EH (cell line): ENCODE measurements at places on chromosomes 16 and 17.
A peak's percentile ranks its signal among the peaks of the same experiment; 100 is the strongest.

- no peak for DNase-seq
Observed at GRCh38 chr16:55000595-55000994, 69.9 kb downstream of the IRX5 start.

GRCh38 chr17:39927929-39928857, 661 bp downstream of the LRRC3C start:
- DNase-seq: peak; percentile 23

DNA sequence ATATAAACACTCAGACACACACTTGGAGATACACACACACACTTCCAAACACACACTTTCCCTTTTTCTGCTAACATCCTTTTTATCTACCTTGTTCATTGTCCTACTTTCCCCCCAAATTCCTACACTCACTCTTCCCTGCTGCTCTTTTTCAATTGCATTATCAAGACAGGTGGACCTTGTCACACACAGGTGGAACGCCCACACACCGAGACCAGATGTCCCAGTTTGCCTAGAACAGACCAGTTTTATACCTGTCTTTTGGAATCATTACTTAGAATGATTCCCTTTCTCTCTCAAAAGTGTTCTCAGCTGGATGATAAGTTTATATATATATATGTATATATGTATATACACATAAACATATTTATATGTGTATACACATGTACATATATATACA, 50.7 kb upstream of the ARHGAP44 start:
- DNase-seq: no peak

GRCh38 chr16:80100186-80100585, 440.6 kb upstream of the DYNLRB2 start:
- DNase-seq: no peak

DNA sequence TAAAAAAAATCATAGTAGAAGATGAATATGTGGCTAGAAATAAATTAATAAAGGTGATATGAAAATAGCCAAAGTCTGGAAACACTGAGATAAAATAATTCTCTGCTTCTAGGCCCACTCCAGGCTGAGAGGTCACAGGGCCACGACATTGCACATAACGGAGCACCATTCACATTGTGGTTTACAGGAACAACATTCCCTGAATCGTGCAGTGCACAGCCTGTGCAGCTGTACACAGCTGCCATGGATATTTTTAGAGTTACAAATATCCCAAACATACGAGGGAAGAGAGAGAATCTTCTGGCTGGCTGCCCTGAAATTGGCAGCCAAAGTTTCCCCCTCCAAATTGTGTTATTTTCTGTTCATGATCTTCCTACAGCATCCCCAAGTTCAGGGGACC, 68.8 kb downstream of the GSG1L start:
- no peak for DNase-seq

- DNase-seq: no peak
Observed at GRCh38 chr17:57751348-57751971, 6.4 kb upstream of the CCDC182 start.

DNA sequence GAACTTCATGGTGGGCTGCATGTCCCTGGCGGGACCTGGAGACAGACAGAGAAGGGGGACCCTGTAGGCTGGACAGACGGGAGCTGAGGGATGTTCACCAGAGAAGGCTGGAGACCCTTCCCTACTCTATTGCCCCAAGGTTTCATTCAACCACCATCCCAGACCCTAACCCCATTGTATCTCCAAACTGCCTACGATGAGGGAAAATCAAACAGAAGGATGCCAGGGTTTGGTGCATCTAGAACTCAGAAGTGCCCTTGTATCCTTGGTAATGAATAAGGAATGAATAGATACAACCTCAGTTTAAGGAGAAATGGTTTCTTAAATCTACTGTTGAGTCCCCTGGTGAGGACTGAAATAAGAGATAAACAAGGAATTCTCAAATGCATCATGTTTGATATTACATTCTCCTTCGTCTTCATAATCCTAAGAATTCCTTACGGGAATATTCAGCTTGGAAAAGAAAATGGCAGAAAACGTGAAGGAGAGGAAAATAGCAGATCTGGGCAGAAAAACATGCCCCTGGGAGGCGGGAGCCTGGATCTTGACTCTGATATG, 16.4 kb downstream of the TNS4 start:
- no peak for DNase-seq

DNA sequence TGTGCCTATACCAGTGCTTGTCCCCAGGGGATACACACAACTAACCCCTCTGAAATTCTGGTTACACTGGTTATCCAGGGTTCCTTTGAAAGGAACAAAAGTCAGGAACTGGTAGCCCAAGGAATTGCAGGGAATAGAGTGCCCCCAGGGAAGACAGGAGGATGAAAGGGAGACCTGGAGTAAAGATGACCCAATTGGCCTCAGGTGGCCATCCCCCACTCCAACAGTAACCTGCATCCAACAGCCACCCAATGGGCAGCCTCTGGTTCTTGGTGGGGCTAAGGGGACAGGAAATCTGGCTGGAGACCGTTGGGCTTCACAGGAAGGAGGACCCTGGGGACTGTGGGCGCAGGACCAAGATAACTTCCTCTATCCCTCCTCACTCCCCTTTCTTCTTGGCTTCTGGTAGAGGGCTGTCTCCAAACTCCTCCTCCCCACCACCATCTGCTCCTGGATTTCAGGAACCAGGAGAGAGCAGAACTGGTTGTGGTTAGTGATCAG, 826 bp upstream of the MPO start:
- no peak for DNase-seq

GRCh38 chr17:81160747-81161453, 4.4 kb upstream of the PVALEF start:
- DNase-seq: no peak

DNA sequence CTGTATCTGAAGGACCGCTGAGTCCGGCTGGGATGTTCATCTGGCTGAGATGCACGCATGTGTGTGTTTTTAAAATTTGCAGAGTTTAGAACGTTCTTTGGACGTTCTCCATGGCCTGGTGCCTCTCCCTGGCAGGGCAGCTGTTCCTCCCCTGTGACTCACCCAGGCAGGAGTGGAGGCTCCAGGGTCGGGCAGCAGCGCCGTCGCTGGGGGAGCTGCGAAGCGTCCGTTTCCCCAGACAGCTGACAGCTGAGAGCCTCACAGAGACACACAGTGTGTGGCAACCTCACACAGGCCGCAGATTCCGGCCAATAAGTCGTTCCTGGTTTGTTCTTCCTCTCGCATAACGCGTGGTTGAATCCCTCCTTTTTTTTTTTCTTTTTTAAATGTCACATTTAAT, 80.6 kb downstream of the OR1D5 start:
- DNase-seq: peak; percentile 93

DNA sequence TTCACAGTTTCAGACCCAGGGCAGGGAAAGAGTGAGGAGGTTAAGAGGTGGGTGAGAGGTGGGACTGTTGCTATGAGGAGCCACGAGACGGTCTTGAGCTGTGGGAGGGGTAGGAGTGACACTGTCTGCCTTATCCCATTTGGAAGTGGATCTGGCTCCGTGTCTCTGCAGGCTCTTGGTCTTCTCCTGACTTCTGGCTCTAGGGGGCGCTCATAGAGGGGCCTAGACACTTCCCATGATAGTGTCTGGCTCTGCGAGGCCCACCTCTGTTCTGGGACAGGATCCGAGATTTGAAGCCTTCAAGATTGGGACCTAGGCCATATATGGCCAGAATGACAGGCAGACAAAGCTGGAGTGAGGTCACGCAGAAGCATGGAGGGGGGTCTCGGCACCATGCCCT, 204.5 kb downstream of the GSG1L start:
- DNase-seq: no peak

- DNase-seq: no peak
Observed at GRCh38 chr16:81316176-81316496, 1.4 kb downstream of the GAN start.

- DNase-seq: no peak
Observed at GRCh38 chr16:29903590-29903989, 3.3 kb downstream of the ASPHD1 start.

GRCh38 chr16:67397036-67397801, 3.9 kb upstream of the TPPP3 start:
- no peak for DNase-seq

- no peak for DNase-seq
Observed at GRCh38 chr17:50355336-50355700, 9.4 kb downstream of the XYLT2 start.

DNA sequence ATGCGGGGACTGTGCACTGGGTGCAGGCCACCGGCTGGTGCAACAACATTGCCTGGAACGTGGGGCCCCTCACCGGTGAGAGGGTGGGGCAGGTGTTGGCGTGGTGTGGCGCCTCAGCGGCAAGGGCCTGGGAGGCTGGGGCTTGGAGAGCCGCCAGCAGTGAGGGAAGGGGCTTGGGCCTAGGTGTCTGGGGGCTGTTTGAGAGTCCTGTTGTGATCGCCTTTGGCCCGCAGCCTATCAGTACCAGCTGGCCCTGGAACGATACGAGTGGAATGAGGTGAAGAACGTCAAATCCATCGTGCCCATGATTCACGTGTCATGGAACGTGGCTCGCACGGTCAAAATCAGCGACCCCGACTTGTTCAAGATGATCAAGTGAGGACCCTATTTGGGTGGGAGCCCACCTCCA, 2.6 kb upstream of the TMEM88 start:
- no peak for DNase-seq

GRCh38 chr16:3235856-3236669, 1.1 kb upstream of the ZNF200 start:
- no peak for DNase-seq

DNA sequence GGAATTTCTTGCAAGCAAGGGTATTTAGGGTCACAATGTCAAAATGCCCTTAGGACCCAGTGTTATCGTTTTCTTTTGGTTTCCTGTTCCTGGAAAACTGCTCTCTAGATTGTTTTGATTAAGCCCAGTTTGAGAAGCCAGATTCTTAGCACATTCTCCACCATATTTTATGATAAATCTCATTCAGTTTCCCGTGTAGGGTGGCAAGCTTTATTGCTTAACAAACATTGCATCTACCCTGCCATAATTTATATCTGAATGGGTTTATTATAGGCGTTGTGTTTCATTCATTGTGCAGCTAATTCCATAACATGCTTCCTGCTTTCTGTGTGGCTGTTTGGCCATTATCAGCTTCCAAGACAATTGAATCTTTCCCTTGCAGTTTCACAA, 389.1 kb upstream of the DYNLRB2 start:
- DNase-seq: peak; percentile 48

DNA sequence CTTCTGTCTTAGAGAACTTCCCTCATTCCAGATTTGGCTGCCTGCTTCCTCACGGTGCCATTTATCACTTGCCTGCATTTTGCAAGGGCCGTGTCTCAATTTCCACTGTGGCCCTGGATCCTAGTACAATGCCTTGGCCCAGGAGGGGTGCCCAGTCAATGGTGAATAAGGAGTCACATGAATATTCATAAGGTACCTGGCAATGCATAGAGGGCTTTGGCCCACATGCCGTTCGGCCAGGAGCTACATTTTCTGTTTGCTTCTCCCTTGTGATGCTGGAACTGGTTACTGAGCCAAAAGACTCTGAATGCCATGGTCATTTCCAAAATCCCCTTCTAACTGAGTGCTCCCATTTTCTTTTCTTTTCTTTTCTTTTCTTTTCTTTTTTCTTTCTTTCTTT, 4.8 kb upstream of the PIRT start:
- DNase-seq: no peak

DNA sequence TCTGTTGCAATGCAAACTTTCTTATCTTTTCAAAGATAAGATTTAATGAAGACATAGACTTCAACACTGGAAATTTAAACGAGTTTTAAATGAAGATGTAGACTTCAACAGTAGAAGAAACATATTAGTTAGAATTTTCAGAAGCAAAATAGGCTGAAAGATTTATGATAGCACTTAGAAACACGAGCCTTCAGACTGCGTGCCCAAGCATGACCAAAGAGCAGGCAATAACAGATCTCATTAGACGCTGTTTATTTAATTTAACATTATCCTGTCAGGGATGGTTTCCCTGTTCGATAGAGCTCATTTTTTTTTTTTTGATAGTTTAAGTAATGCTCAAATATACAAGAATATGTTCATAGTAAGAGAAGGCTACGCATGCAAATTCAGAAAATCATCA, 604.7 kb upstream of the SOX9 start:
- DNase-seq: no peak

GRCh38 chr16:17773698-17774101, 302.9 kb upstream of the XYLT1 start:
- DNase-seq: peak; percentile 79

DNA sequence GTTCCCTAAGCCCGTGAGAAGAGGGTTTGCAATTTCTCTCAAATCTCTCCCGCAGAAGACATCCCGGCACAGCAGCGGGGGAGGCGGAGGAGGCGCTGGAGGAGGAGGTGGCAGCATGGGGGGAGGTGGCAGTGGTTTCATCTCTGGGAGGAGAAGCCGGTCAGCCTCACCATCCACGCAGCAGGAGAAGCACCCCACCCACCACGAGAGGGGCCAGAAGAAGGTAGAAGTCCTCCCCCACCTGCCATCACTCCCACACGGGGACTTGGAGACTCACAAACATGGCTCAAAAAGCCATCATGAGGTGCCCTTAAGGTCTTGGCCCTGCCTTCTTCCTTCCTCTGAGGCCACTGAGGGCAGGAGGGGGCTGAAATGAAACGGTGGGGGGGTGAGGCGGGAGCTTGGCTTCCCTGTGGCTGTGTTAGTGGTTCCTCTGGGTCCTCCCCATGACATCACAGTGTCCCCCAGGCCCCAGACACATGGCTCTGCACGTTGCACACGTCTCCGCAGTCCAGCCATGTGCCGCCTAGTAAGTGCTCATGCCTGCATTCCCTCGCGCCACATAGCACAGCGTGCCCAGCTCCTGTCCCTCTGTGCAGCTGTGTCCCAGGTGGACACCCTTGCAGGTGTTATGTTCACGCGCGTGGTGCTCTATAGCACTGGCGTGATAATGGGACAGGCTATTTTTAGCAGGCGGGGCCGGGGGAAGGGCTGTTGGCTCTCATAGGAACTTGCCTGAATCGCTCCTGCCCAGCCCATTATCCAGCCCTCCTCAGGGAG, 6.9 kb downstream of the MLLT6 start:
- DNase-seq: no peak

DNA sequence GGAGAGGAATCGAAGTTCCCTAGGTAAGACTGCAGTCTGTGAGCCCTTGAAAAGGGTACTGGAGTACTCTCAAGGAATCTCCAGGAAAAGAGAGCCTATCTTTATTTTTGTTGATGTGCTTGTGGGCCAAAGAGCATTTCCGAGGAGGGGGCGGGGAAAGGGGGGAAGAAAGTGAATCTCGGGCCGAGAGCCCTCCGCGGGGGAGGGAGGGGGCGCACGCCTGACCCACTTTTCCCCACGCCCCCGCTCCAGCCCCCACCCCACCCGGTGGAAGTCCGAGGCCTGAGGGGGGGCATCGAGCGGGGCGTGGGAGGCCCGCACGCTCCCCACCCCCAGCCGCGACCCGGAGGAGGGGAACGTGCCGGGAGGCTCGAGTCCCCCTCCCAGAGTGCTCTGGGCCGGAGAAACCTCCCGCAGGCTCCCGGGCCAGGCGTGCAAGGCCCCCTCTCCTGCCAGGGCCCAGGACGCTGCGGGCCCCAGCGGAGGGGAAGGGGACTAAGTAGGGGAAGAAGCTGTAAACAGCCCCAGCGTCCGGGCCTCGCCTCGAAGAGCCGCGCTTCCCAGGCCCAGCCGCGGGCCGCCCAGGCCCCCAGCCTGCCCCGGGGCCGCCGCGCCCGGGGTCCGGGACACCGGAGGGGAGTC, 444 bp downstream of the HELZ start:
- no peak for DNase-seq

- DNase-seq: no peak
Observed at GRCh38 chr17:57679356-57679755, 65.7 kb downstream of the CCDC182 start.
